ENCODE measurements at places on chromosomes 1 and 21. TPM values are rescaled to one million over a fixed set of nuclear protein-coding genes. Genes with fewer than 3 reads are reported as not detected.
A peak's percentile ranks its signal among the peaks of the same experiment; 100 is the strongest.

FAM177B gene
- 0.34 TPM for total RNA-seq

PTPRU gene
- 66.6 TPM for total RNA-seq

SPATC1L gene
- 24.7 TPM for total RNA-seq

GBP3 gene
- 20.3 TPM for total RNA-seq

RAB7B gene
- total RNA-seq: 0.82 TPM

ELOVL1 gene
- 52.2 TPM for total RNA-seq

SELP gene
- 0.31 TPM for total RNA-seq

GRCh38 chr1:160520999-160521398, 2.1 kb downstream of the SLAMF6 start:
- no peak overlapping the region for H3K27ac ChIP-seq
- H3K27me3 ChIP-seq: no peaks in the 10 kb centered on the region
- H3K36me3 ChIP-seq: no peaks in the 10 kb centered on the region
- H3K4me3 ChIP-seq: no peak overlapping the region
- no peaks in the 10 kb centered on the region for H3K4me1 ChIP-seq
- no peak for DNase-seq

GRCh38 chr1:33634806-33635205, 162.4 kb downstream of the ZSCAN20 start:
- H3K27ac ChIP-seq: peak overlapping the region; percentile 19
- no peaks in the 10 kb centered on the region for H3K36me3 ChIP-seq
- H3K4me1 ChIP-seq: no peaks in the 10 kb centered on the region
- no peak overlapping the region for H3K4me3 ChIP-seq
- DNase-seq: no peak

DNA sequence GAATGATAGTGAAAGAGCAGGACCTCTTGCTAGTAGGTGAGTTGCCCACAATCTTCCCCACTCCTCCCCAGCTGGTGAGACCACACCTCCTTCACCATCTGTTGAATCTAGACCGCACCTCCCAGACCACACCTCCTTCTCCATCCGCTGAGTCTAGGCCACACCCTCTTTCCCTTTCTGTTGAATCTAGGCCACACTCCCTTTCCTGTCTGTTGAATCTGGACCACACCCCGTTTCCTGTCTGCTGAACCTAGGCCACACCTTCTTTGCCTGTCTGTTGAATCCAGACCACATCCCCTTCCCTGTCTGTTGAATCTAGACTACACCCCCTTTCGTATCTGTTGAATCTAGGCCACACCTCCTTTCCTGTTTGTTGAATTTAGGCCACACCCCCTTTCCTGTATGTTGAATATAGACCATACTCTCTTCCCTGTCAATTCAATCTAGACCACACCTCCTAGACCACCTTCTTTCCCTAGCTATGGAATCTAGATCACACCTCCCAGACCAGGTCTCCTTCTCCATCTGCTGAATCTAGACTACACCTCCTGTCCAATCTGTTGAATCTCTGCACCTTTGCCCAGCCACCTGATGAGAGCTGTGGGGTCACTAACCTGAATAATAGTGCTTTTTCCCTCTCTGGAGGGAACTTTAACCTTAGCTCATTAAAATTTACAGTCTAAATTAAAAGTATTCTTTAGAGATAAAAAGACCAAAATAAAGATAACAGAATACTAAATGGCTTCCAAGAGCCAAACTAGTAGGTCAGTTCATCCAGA, 116.3 kb downstream of the DAB1 start:
- H3K27me3 ChIP-seq: peaks cover 3% of the 10 kb centered on the region
- H3K4me1 ChIP-seq: peaks cover 5% of the 10 kb centered on the region
- H3K27ac ChIP-seq: no peak overlapping the region
- H3K4me3 ChIP-seq: no peak overlapping the region

DNA sequence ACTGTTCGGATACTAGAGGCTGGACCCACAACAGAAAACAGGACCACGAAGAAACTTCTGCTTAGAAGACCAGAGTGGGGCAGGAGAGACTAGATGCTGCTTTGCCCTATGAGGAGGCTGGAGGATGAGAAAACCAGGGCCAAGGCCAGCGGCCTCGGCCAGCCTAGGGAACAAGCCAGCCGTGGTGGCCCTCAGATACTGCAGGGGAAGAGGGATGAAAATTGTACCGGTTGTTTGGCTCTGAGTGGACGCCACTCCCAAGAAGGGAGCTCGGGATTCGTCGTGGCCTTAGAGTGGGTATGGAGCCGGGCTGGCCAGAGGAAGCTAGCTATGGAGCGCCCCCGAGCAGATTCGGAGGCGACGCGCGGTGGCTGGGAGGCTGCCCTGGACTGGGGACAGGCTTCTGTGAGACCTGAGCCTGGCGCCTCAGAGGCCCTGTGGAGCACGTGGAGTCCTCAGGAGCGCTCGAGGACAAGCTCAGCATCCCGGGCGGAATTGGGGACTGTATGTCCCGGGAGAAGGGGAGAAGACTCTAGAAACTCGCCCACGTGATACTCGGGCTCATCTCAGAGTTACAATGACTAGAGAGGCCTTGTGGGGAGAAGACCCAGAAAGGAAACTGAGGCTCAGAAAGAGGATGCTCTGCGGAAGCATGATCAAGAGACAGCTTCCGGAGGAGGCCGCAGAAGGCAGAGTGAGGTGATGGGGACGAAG, 2.8 kb downstream of the PRRX1 start:
- H3K36me3 ChIP-seq: peaks cover 46% of the 10 kb centered on the region
- peak overlapping the region; percentile 71 for H3K27ac ChIP-seq
- peak overlapping the region; percentile 90 for H3K4me3 ChIP-seq
- H3K4me1 ChIP-seq: peaks cover 43% of the 10 kb centered on the region
- H3K27me3 ChIP-seq: peaks cover 99% of the 10 kb centered on the region

GRCh38 chr1:224435999-224436398, 1.4 kb upstream of the WDR26 start:
- peaks cover 8% of the 10 kb centered on the region for H3K36me3 ChIP-seq
- H3K4me1 ChIP-seq: peaks cover 41% of the 10 kb centered on the region
- no peak for DNase-seq
- peak overlapping the region; percentile 98 for H3K4me3 ChIP-seq
- H3K27me3 ChIP-seq: no peaks in the 10 kb centered on the region
- H3K27ac ChIP-seq: peak overlapping the region; percentile 98

DNA sequence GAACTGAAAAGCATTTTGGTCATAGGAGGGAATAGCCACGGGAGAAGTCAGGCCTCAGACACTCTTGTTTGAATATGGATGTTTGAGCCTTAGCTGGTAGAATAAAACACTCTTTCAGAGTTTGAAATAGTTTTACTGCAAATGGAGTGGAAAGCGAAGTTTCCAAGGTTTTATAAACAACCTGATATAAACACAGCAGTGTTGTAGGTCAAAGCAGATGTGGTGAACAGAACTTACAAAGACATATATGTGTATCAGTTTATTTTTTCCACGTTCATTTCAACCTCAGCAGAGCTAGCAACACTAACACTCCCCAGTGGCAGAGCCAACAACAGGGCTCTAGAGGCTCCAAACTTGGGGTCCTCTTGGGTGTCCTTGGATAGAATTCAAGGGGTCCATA, 89.9 kb downstream of the WLS start:
- no peak for DNase-seq
- no peak overlapping the region for H3K4me3 ChIP-seq
- peaks cover 52% of the 10 kb centered on the region for H3K36me3 ChIP-seq
- H3K27ac ChIP-seq: peak overlapping the region; percentile 89
- no peaks in the 10 kb centered on the region for H3K27me3 ChIP-seq

DNA sequence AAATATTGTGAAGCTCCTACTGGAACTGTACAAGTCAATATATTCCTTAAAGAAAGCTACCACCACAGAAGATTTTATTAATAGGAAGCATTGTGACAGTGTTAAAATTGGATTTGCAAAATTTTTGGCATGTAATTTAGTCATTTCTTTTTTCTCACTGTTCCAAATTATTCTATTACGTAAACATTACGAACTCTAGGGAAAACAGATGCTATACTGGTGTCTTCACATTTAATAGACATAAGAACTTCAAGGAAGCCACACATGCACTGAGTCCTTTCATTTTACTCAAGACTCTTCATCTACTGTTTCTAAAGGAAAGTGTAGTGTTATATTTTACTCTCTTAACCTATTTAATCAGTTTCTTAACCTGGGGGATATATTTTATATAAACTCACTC, 135.4 kb downstream of the HMCN1 start:
- no peak overlapping the region for H3K4me3 ChIP-seq
- H3K27ac ChIP-seq: no peak overlapping the region
- DNase-seq: no peak
- H3K36me3 ChIP-seq: peaks cover 4% of the 10 kb centered on the region
- H3K27me3 ChIP-seq: no peaks in the 10 kb centered on the region

DNA sequence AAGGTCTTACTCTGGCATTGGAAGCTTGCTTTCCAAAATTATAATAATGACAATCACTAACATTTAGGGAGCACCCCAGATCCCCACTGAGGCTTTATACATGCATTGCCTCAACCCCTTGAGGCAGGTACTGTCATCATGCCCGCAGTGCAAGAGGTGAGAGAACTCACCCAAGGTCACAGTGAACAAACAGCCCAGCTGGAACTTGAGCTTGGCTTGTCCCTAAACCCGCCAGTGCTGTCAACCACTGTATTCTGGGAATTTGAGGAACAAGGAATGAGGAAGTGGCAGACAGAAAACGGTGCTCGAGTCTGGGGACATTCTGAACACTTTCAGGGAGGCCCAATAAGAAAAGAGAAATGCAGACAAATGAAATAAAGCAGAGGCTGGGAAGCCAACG, 34.6 kb upstream of the TLR5 start:
- H3K36me3 ChIP-seq: no peaks in the 10 kb centered on the region
- no peak overlapping the region for H3K27ac ChIP-seq
- DNase-seq: no peak

- H3K27me3 ChIP-seq: no peaks in the 10 kb centered on the region
- H3K4me3 ChIP-seq: no peak overlapping the region
- no peak for DNase-seq
- peaks cover 14% of the 10 kb centered on the region for H3K4me1 ChIP-seq
These were observed 22.7 kb upstream of the PRKACB start for GRCh38 chr1:84121360-84121759.

DNA sequence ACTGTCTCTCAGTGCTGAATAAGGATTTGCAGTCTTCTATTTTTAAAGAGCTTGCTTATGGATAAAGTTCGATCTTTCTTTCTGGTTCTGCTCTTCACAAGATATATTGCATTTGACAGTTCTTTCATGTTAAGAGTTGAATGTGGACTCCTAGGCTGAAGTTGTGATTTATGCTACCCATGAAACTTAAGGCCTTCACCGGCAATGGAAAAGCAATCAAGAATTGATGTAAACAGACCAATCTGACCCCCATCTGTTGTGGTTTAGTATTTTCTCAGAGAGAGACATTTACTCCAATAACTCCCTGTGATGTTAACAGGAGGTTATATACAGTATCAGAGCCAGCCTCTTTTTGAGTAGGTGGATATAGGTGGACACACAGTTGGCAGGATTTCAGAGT, 165.8 kb downstream of the PAPPA2 start:
- no peak overlapping the region for H3K4me3 ChIP-seq
- no peaks in the 10 kb centered on the region for H3K27me3 ChIP-seq
- no peaks in the 10 kb centered on the region for H3K36me3 ChIP-seq
- H3K27ac ChIP-seq: no peak overlapping the region

- no peak overlapping the region for H3K4me3 ChIP-seq
- peak overlapping the region; percentile 35 for H3K27ac ChIP-seq
- no peaks in the 10 kb centered on the region for H3K36me3 ChIP-seq
- H3K4me1 ChIP-seq: peaks cover 37% of the 10 kb centered on the region
- no peaks in the 10 kb centered on the region for H3K27me3 ChIP-seq
These were observed 9.8 kb downstream of the ABCA4 start for GRCh38 chr1:94110946-94111740.

- H3K27me3 ChIP-seq: peaks cover 6% of the 10 kb centered on the region
- no peak overlapping the region for H3K27ac ChIP-seq
- DNase-seq: no peak
- H3K4me1 ChIP-seq: peaks cover 9% of the 10 kb centered on the region
- no peak overlapping the region for H3K4me3 ChIP-seq
These were observed 156.5 kb downstream of the CASZ1 start for GRCh38 chr1:10639775-10640578.

GRCh38 chr1:229102741-229103391, 168.0 kb upstream of the RAB4A start:
- H3K27ac ChIP-seq: no peak overlapping the region
- H3K4me1 ChIP-seq: peaks cover 41% of the 10 kb centered on the region
- no peak overlapping the region for H3K4me3 ChIP-seq
- peak; percentile 55 for DNase-seq

GRCh38 chr21:15850645-15851044, 120.9 kb downstream of the USP25 start:
- no peak overlapping the region for H3K4me3 ChIP-seq
- no peak for DNase-seq
- no peaks in the 10 kb centered on the region for H3K27me3 ChIP-seq
- no peaks in the 10 kb centered on the region for H3K4me1 ChIP-seq
- H3K27ac ChIP-seq: no peak overlapping the region

GRCh38 chr1:16621300-16621658, 7.9 kb upstream of the NBPF1 start:
- H3K27ac ChIP-seq: no peak overlapping the region
- peaks cover 10% of the 10 kb centered on the region for H3K36me3 ChIP-seq
- H3K27me3 ChIP-seq: no peaks in the 10 kb centered on the region
- H3K4me3 ChIP-seq: no peak overlapping the region
- DNase-seq: no peak

- peaks cover 5% of the 10 kb centered on the region for H3K36me3 ChIP-seq
- peaks cover 60% of the 10 kb centered on the region for H3K27me3 ChIP-seq
- peaks cover 9% of the 10 kb centered on the region for H3K4me1 ChIP-seq
- H3K4me3 ChIP-seq: peak overlapping the region; percentile 51
These were observed 157.0 kb upstream of the COA6 start for GRCh38 chr1:234216116-234216703.

GRCh38 chr1:223752721-223753515, 40.6 kb downstream of the CAPN2 start:
- H3K27me3 ChIP-seq: no peaks in the 10 kb centered on the region
- peaks cover 11% of the 10 kb centered on the region for H3K4me1 ChIP-seq
- no peak for DNase-seq
- H3K36me3 ChIP-seq: peaks cover 29% of the 10 kb centered on the region

DNA sequence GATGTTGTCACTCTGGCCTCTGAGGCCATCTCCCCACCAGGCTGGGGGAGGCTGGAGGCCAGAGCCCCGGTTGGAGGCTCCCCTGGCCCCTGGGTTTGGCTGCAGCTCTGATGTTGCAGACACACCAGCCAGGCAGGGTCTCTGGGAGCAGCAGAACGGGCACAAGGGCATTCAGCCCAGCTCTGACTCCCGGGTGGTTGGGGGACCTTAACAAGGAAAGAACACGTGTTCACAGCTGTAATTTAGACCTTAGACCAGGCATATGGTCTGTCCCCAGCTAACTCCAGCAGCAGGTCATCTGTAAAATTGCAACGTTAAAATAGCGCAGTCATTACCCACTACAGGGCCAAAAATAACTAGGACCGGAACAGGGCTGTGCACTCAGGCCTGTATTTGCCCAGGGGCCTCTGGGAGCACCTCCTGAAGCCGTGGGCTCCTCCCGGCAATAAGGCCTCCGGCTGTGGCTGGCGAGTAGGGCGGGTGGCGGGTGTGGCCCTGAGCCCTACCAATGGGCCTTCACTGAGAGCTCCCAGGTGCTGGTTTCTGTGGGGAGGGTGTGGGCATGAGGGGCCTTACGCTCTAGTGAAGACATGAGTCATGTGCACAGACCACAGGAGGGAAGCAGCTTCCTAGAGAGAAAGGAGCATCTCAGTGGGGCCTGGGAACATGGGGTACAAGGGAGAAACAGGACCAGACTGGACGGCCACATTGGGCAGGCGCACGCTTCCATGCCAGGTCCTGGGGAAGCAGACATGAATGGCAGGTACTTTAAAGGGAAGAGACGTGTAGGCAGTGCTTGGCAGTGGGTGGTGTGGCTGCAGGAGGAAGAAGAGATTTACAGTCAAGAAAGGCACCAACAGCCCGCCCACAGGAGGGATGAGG, 6.1 kb downstream of the LDLRAP1 start:
- H3K27ac ChIP-seq: peak overlapping the region; percentile 76
- no peaks in the 10 kb centered on the region for H3K27me3 ChIP-seq
- H3K4me1 ChIP-seq: peaks cover 32% of the 10 kb centered on the region
- H3K4me3 ChIP-seq: peak overlapping the region; percentile 54

GRCh38 chr1:226223786-226224244, 351 bp downstream of the MIXL1 start:
- DNase-seq: no peak
- H3K4me3 ChIP-seq: peak overlapping the region; percentile 86
- H3K27me3 ChIP-seq: peaks cover 44% of the 10 kb centered on the region

Data from type B pancreatic cell (in vitro differentiated cells).